ENCODE measurements at places on chromosomes 13 and 19.

- DNase-seq, result no peak
Observed at GRCh38 chr13:112934078-112934477, 34.9 kb upstream of the MCF2L start.

DNA sequence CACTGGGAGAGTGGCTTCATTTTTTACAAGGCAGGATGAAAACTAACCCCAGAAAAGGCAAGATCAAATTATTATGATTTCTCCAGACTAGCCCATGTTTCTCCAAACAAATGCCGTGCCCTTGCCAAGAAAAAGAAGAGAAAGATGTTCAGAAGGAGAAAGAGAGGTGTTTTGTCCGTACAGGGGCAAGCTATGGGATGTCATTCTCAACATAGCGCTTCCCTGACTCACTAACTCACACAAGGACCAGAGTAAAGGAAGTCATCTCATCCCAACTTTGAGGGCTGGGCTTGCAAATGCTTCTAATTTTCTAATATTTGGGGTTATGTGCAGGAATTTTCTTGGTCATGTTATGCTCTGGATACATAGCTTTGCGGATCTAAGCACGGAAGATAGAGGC, 224.2 kb upstream of the MAB21L1 start:
- DNase-seq, result no peak

DNA sequence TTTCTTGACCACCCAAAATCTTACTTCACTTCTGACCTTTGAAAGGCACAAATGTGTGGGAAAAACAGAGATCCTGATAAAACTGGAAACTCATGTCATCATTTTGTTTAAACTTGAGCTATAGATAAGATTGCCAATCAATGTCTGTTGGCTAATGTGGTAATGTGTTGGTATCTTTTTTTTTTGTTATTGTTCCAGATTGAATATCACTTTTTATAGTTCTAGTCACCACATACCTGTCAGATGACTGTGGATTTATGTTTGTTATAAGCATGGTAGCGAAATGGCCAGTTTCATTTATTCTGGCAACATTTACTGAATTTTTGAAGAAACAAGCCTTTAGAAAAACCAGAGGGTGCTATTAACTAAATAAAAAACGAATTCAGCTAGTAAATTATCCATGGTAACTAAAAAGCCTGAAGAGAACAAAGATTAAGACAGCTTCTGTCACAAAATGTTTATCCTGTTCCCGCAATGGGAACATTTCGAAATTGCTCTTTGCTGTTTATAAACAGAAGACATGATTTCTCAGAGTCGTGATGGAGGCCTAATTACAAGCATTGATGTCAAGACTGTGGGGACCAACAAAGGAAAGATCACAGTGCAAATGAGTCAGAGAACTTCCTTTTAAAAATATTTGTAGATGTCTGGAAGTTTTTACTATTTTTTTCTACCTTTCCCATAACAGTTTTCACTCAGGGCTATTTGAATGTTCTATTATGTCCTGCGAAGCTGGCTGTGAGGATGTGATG, 82.9 kb upstream of the POSTN start:
- no peak for DNase-seq

DNA sequence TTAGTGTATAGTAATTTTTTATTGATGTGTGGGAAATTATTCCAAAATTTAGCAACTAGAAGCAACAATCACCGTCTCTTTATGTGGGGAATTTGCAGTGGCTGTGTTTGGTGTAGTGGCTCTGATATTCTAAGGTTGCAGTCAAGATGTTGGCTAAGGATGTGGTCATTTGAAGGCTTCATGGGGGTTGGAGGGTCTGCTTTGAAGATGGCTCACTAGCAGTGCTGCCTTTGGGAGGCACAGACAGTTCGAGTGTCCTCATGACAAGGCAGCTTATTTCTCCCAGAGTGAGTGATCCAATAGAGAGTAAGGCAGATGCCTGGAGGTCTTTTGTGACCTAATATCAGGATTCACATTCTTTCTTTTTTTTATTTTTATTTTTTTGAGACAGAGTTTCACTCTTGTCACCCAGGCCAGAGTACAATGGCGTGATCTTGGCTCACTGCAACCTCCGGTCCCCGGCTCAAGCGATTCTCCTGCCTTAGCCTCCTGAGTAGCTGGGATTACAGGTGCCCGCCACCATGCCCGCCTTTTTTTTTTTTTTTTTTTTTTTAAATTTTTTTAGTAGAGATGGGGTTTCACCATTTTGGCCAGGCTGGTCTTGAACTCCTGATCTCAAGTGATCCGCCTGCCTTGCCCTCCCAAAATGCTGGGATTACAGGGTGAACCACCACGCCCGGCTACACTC, 8.7 kb downstream of the GPI start:
- DNase-seq, result no peak

DNA sequence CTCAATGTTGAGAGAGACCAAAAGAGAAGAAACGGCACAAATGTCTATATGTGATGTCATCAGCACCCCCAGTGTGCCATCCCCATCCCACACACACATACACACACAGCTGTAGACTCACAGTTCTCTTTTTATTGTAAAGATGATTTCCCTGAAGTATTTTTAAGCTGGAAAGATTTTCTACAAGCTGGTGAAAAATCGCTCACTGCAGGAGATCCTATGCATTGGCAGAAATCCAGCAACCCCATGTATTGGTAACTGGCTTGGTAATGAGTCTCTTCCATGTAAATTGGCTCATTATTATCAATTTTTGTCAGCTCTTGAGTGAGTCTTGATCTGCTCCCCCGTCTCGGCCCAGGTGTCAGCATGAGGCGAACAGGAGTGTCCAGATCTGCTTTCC, 107.1 kb upstream of the UQCRFS1 start:
- DNase-seq, result no peak

- DNase-seq, result peak; percentile 77
Observed at GRCh38 chr19:44401139-44402115, at the start of gene ZNF285. Gene ZNF285, minus strand, starts transcription at chr19:44401608. Its CDS starts 4,395 bp downstream, at chr19:44397213.

- DNase-seq, result no peak
Observed at GRCh38 chr13:94701313-94702180, 10.8 kb downstream of the SOX21 start.

DNA sequence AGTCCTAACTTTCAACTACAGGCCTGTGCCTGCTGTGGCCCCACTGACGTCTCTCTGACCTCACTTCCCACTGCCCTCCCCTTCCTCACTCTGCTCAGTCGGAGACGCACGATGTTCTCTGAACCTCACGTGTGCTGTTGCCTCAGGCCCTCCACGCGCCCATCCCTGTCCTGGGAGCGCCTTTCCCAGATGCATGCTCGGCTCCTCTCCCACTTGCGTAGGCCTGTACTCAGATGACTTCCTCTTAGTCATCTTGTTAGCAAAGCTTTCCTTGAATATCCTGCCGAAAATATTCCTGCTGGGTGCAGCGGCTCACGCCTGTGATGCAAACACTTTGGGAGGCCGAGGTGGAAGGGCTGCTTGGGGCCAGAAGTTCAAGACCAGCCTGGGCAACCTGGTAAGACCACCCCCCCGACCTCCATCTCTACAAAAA, 9.3 kb upstream of the SYT5 start:
- DNase-seq, result no peak

GRCh38 chr19:10505583-10506229, 2.5 kb upstream of the KEAP1 start:
- peak; percentile 88 for DNase-seq

DNA sequence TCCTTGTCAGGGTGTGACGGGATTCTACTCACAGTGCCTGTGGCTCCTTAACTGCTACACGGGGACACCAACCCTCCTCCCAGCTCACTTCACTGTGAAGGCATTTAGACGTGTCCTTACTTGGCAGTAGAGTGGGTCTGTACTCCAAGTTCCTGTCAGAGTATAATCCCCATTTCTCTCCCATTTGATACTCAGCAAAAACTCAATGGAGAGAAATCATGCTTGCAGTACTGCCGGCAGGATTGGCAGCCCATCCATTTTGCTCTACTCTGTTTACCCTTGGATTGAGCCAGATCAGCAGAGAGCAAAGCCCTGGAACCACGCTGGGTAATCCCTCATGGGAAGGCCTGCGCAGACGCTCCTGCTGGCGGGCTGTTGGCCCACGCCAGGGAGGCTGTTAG, 28.9 kb downstream of the ARL11 start:
- DNase-seq, result no peak

GRCh38 chr19:10920781-10921180, 7.7 kb downstream of the YIPF2 start:
- DNase-seq, result no peak
